Posterior vena cava (tissue), 2 donors: ENCODE measurements at places on chromosomes 13 and 19.

- no peak for DNase-seq
Measured at GRCh38 chr13:99556867-99557443, 55.7 kb downstream of the TM9SF2 start.

GRCh38 chr19:55598034-55598433, 1.3 kb downstream of the FIZ1 start:
- no peak for DNase-seq

- DNase-seq, result no peak
Measured at GRCh38 chr13:25744178-25744577, 307.6 kb downstream of the SHISA2 start.

- no peak for DNase-seq
Measured at GRCh38 chr19:36497001-36497400, 7.6 kb upstream of the ZNF566 start.

DNA sequence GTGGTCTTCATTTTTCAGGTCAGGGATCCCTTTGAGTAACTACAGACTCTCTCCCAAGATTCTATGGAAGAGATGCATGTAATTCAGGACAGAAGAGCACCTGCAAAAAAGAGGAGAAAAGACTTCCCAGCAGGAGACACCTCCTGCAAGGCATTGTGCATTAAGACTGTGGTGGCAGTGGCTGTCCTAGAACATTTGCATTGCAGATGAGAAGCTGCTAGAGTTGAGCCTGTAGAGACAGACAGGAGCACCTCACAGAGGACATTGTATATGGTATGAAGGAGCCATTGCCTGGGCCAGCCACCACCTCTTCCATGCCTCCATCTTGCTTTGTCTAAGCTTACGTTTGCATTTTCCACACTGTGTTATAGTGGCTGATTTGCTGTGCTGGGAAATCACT, 11.2 kb upstream of the MYO16 start:
- no peak for DNase-seq

GRCh38 chr19:3404324-3405260, 38.2 kb downstream of the NFIC start:
- DNase-seq, result peak; percentile 96

DNA sequence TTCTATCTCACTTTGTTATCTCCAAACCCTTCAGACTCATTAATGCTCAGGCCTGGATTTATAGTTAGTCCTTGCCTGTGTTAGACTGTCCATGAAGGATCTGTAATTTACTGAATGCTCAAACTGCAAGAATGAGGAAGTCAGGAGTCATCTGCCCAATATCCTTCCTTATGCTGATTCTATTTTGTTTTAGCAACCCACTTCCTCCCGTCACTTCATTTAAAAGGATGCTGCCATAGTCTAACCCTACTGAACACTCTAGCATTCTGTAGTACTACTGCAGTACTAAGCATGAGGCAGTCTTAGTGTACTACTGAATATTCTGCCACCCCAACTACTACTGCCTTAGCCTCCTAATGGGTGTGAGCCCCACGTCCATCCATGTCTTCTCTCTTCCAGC, 1.5 kb downstream of the FCAR start:
- DNase-seq, result no peak

- no peak for DNase-seq
Measured at GRCh38 chr13:63337921-63338320, 1922.3 kb upstream of the PCDH20 start.

- peak; percentile 52 for DNase-seq
Measured at GRCh38 chr13:51935326-51936171, 73.8 kb downstream of the CCDC70 start.

DNA sequence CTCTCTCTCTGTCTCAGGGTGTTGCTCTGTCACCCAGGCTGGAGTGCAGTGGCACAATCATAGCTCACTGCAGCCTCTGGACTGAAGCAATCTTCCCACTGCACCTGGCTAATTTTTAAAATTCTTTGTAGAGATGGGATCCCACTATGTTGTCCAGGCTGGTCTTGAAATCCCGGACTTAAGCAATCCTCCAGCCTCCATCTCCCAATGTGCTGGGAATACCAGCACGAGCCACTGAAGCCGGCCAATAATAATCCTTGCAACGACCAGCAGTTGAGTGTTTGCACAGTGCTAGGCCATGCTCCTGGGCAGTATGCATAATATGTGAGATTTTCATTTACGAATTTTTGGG, 640 bp upstream of the EPOR start:
- DNase-seq, result no peak

GRCh38 chr19:33905473-33905936, 108.8 kb downstream of the KCTD15 start:
- DNase-seq, result no peak

- DNase-seq, result no peak
Measured at GRCh38 chr13:62305756-62306155, 890.1 kb upstream of the PCDH20 start.

- no peak for DNase-seq
Measured at GRCh38 chr13:73828811-73829210, 305.4 kb downstream of the KLF12 start.

DNA sequence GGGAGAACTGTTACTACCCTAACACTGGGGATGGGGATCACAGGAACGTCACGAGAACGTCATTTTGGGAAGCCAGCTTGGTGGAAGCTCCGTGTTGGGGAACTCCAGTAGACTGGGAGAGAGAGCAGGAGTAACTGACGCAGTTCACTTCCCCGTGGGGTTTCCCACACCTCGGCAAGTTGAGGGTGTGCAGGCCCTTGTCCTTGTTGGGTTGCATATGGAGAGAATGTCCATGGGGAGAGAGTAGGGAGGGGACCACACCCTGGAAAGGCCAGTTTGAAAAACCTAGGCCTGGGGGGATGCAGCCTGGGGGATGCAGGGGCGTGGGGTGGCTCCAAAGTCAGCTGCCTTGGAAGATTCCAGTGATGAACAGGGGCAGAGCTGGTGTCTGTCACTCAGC, 50.7 kb upstream of the MCF2L start:
- no peak for DNase-seq

GRCh38 chr13:83672612-83673011, 209.7 kb downstream of the SLITRK1 start:
- DNase-seq, result no peak

- no peak for DNase-seq
Measured at GRCh38 chr13:108919036-108919907, 289.9 kb downstream of the MYO16 start.

GRCh38 chr19:17721111-17721628, 1.9 kb downstream of the MAP1S start:
- DNase-seq, result no peak

DNA sequence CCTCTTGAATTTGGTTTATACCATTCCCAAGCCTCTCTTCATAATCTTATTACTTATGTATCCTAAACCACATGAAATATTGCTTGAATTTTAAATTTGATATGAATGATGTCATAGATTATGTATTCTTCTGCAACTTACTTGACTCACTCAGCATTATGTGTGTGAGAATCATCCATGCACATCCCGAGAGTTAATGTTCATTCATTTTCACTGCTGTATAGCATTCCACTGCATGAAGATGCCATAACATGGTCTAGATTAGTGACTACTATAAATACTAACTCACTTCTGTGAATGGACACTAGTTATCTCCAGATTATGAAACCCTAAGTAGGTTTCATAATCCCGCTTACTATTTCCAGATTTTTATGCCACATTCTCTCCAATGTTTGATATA, 25.0 kb upstream of the RAP2A start:
- no peak for DNase-seq

DNA sequence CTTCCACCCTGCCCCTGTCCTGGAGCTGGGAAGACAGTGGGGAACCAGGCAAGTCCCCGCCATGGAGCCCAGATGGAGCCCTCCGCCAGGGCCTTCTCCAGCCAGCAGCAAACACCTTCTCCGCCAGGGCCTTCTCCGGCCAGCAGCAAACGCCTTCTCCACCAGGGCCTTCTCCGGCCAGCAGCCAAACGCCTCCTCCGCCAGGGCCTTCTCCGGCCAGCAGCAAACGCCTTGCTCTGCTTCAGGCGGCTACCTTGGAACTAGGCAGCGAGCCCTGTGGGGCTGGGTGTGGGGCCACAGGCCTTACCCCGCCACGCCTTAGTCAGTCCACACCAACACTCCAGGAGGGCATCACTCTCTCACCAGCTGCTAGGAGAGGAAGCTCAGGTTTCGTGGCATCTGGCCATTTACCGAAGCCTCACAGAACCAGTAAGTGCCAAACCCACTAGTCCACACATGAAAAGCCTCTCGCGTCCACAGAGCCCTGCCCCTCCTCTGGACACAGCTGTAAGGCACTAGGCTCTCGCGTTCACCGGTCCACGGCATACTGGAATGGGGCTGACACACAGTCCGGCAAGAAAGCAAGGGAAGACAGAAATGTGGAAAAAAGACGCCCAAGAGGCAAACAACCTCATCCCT, 41.0 kb downstream of the MLLT1 start:
- peak; percentile 88 for DNase-seq

DNA sequence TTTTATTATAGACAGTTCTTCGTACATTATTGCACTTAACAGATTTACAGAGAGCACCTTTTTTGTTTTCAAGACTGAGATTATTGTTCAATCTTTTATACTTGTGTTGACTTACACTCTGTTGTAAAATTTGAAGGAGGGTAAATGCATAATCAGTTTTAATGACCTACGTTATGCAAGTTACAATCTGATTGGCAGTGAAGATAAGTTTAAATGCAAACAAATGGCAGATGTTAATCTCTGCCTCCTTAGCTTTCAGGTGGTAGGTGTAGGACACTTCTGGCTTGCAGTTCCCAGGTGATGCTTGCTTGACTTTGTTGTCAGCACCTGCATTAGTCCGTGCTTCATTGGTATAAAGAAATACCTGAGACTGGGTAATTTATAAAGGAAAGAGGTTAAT, 424.9 kb downstream of the FGF9 start:
- DNase-seq, result no peak

- DNase-seq, result no peak
Measured at GRCh38 chr13:56888455-56888854, 252.3 kb upstream of the PRR20A start.

GRCh38 chr13:99380921-99381645, 73.9 kb upstream of the GPR183 start:
- DNase-seq, result peak; percentile 77

DNA sequence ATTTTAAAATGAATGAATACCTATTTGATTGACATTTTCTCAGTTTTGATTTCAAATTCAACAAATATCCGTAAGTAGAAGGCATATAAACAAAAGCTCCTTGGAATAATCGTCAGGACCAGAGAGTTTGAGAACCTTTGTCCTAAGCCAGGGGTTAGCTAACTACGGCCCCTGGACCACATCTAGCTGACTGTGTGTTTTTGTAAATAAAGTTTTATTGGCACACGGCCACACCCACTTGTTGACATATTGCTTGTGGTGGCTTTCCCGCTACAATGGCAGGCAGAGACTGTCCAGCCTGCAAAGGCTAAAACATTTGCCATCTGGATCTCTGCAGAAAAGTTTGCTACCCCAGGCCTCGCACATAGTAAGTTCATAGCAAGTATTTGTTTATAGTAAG, 83.4 kb downstream of the GNG7 start:
- no peak for DNase-seq

DNA sequence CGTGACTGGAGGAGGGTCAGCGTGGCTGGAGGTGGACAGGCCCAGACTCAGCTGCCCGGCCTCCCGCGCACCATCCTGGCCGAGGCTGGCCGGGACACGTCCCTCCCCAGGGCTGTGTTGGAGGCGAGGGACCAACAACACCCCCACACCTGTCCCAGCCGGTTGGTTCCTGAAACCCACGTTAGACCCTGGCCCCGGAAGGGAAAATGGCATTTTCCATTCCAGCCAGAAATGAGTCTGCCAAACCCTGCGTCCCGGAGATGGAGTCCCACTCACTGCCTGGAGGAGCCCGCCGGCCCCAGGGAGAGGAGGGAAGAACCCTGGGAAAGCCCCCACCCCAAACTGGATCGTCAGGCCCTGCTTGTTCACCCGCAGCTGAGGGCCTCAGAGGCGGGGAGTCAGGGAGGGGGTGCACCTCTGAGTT, 4.8 kb upstream of the WDR18 start:
- DNase-seq, result no peak

DNA sequence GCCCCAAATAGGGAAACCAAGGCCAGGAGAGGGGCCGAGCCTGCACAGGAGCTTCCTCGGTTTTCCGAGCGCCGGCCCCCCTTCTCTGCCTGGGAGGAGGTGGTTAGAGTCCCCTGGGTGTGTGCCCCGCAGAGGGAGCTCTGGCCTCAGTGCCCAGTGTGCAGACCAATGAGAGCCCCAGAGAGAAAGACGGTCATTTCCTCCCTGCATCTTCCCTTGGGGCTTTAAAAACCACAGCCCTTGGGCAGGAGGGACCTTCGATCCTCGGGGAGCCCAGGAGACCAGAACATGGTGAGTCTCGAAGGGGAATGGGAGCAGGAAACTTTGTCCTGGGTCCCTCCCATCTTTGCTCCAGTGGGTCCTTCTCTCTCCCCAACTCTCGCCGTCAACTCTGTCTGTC, at the start of gene C5AR1:
C5AR1 (plus strand) TSS at position 254 of the 400 bp plus-strand sequence; CDS start at position 289, 35 bp downstream.
- peak; percentile 85 for DNase-seq

- DNase-seq, result peak; percentile 76
Measured at GRCh38 chr19:29672933-29673336, 7.7 kb downstream of the PLEKHF1 start.

- no peak for DNase-seq
Measured at GRCh38 chr13:30364133-30364532, 56.8 kb upstream of the KATNAL1 start.

DNA sequence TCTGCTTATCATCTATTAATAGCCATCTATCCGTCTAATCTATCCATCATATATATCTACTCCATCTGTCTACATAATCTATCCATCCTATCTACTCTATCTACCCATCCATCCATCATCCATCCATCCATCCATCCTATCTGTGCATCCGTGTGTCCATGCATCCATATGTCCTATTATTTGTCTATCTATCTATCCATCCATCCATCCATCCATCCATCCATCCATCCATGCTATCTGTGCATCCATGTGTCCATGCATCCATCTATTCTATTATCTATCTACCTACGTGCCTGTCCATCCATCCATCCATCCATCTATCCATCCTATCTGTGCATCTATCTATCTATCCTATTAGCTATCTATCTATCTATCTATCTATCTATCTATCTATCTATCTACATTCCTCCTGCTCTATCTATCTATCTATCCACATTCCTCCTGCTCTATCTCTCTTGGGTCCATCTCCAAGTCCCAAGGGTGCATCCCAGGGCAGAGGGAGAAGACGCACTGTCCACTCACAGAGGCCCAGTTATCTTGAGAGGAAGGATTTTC, 1.9 kb downstream of the CYP4F2 start:
- DNase-seq, result no peak

- DNase-seq, result no peak
Measured at GRCh38 chr13:24511816-24512196, 772 bp downstream of the PARP4 start.
